Dermis lymphatic vessel endothelial cell (primary cell): ENCODE measurements at places on chromosomes 1 and 21. TPM values are rescaled to one million over a fixed set of nuclear protein-coding genes. Genes with fewer than 3 reads are reported as not detected.

The TAS1R3 gene
- 0.09 and 0.11 TPM in 2 replicates for total RNA-seq

The RPE65 gene
- not detected in 2 replicates for total RNA-seq

The PADI4 gene
- not detected in 2 replicates for total RNA-seq

The C1orf74 gene
- total RNA-seq = 2.0 and 2.2 TPM in 2 replicates

The SPATA1 gene
- total RNA-seq = 0.86 and 1.2 TPM in 2 replicates

The MCM3AP gene
- total RNA-seq = 65.0 and 96.2 TPM in 2 replicates
